ENCODE measurements at places on chromosomes 11 and 22.

- no peak for DNase-seq
Observed at GRCh38 chr11:71097506-71098240, 154.7 kb downstream of the SHANK2 start.

DNA sequence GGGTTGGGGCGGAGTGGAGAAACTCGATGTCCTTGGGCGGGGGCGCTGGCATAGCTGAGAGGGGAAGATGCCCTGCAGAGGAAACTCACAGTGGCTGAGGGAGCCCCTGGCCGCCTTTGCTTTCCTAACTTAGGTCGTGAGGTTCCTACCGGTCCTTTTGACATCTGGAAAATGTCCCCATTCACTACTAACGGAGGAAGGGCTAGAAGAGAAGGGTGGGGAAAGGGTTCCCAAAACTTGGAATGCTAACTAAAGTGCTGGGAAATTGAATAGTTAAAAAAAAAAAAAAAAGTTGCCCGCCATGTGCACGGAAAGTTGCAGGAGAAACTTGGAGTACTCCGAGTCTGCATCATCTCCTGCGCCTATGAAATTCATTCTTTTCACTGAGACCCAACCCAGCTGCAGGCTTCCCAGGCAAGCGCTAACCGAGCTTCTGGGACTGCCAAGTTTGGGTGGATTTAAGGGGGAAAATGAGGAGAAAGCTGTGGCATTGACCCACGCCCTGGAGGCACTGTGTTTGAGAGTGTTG is 796 bp downstream of the TIMP3 start:
- DNase-seq: peak; percentile 54

DNA sequence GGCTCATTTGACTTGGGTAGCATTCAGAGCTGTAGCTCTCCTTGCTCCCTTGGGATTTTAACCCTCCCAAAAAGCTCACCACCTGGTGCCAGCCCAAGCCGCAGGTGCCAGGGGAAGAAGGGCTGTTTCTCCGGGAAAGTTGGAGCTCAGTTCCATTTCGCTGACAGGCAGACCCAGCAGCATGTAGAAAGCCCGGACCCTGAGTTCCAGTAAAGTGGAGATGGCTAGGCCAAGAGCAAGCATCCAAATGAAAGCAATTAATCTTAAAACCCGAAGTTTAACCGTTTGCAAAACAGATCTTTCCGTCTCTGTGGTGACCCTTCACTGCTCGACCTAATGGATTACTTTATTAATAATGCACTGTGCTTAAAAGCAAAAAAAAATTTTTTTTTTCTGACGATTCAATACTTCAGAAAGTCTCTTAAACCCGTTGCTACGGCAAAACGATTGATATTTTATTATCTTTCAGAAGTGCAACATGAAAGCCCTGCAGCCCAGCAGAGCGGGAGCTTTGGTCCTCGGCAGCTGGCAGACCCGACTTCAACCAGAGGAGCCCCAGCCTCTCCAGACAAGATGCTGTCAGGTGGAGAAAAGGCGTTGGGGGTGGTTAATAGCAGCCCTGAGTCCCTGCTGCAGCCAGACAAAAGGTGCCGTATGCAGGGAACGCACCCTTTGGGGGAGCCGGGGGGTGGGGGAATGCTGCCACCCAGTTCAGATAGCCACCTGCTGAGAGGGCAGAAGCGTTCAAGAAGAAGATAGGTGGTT is 3.3 kb downstream of the LMO1 start:
- no peak for DNase-seq

- no peak for DNase-seq
Observed at GRCh38 chr22:24209016-24209415, 27.7 kb downstream of the SUSD2 start.

GRCh38 chr11:36230779-36231699 is 58.2 kb downstream of the COMMD9 start:
- no peak for DNase-seq

DNA sequence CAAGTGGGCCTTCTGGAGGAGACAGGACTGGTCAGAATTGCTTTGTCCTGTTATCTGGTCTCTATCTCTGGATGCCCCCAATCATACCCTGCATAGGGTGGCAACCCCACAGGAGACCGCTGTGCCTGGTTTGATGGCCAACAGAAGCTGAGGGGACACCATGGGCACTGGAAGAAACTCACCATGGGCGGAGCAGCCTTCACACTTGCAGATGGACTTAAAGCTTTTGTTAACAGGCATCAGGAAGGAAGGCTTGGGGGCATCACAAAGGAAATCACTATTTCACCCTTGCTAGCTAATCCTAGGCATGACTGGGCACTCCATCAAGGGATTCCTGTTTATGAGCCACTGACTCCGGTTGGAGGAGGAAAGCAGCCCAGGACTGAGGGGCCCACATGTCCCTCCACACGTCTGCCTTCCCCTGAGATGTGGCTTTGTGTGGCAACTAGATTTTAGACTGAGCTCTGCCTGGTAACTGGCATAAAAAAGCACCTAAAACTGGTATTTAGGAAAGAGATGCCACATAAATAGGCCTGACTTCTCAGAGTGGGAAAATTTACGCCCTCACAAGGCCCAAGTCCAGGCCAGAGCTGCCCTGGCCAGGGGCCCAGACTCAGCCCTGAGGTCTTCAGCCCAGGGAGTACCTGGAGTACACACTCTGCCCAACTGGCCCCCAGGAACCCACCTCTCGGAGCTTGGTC is 57.0 kb upstream of the LYVE1 start:
- DNase-seq: no peak

DNA sequence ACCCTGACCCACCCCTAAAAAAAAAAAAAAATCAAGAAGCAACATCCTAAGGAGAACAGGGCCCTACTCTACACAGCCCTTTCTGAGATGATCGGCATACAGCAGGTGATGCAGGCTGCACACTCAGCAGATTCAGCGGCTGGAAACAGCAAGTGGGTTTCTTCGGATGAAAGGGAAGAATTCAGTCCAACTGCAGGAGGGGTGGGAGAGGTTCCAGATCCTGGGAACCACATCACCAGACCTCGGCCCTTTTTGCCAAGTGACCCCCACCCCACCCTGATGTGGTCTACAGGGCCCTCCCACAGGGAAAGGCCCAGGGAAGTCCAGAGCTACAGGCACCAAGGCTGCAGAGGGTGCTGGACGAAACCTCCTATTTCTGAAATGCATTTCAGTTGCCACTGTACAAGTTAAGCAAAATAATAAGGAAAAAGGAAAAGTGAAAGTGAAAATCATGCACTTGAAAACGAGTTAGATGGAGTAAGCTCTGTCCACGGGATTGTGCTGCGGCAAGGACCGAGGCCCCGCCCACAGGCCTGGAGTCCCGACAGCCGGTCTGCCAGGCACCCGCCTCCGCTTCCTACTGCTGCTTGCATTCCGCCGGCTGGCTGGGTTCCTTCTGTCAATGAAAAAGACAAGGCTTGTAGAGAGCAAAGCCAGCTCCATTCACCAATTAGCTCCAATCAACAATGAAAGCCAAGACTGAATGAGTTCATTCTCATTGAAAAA is 16.0 kb upstream of the PHLDA2 start:
- peak; percentile 84 for DNase-seq

DNA sequence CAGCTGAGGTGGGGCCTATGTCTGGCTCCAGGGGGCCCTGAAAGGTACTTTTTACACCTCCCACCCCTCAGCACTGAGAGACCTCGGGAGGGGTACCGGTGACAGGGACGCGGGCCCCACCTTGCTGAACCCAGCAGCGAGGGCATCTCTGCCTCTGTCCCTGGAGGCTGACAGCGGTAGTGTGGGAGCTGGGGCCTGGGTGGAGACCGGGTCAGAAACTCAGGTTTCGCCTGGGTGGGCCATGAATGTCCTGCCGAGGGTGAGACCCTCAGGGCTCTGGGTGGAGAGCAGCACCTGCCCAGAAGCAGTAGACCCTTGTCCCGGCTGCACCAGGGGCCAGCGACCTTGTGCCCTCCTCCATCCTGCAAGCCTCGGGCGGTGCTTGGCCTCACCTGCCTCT is 22.2 kb downstream of the PTDSS2 start:
- no peak for DNase-seq

DNA sequence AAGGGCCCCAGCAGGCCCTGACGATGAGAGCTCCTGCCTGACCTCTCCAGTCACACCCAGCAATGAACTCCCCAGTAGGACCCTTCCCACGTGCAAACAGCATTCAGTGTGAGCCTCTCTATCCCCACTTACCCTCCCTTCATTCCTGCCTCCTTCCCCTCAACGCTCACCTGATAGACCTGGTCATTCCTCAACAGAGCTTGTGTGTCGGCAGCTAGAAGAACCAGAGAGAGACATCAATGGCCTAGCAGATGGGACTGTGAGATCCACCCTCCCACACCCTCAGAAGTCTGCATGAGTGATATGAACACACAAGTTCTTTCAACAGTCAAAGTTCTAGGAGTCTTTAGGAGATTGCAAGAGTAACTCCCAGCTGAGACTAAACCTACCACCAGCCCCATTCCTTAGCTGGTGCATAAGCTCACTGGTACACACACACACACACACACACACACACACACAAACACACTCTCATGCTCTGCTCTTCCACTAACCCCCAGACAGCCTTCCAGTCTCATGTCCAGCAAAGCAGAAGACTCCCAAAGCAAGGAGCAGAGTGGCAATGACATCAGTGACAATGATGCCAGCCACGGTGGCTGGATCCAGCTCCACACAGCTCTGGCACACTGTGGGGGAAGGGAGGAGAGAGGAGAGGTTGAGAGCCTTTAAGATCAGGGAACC is 3.1 kb downstream of the CD3D start:
- DNase-seq: no peak

GRCh38 chr11:33110083-33110482 is 51.2 kb downstream of the CSTF3 start:
- DNase-seq: peak; percentile 23

DNA sequence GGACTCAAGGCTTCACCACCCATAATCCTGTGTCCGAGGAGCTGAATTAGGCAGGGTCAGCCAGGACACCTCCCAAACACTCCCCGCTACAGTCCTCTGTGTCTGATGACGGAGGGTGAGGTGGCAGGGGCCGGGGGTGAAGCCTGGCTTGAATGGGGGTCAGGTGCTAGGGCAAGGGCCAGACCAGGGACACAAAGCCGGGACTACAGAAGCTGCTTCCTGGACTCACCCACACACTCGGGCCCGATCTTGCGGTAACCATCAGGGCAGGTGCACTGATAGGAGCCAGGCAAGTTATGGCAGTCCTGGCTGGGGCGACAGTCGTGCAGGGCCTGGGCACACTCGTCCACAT is 2.3 kb downstream of the EFEMP2 start:
- DNase-seq: no peak

DNA sequence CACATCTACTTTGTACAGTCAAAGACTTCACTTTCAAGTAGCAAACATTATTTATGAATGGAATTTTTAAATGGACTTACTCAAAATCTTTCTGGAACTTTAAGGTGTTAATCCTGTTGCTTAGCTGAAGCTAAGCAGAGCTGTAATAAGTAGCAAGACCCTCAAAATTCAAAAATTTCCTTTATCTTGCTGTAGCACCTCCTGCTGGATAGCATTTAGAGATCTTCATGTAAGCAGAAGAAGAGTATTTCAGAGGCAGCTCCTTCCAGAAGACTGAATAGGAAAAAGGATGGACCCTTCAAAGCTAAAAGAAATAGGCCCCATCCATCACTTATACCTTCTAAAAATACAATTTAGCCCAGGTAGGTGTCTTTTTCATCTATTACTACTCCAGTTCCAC is 3.4 kb downstream of the PHF21A start:
- no peak for DNase-seq

GRCh38 chr22:47044722-47045535 is 282.5 kb downstream of the TBC1D22A start:
- DNase-seq: no peak

DNA sequence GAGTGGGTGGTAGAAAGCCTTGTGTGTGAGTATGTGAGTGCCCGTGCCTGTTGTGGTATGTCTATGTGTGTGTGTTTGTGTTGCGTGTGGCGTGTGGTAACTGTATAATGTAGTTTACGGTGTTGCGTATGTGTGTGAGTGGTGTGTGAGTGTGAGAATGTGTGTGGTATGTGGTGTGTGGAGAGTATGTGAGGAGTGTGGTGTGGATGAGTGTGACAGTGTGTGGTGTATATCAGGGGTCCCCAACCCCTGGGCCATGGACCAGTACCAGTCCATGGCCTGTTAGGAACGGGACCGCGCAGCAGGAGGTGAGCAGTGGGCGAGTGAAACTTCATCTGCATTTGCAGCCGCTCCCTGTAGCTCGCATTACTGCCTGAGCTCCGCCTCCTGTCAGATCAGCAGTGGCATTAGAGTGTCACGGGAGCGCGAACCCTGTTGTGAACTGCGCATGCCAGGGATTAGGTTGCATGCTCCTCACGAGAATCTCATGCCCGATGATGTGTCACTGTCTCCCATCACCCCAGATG is 5.7 kb downstream of the UPK3A start:
- no peak for DNase-seq

- no peak for DNase-seq
Observed at GRCh38 chr11:121067026-121067425, 34.0 kb upstream of the TECTA start.

- DNase-seq: no peak
Observed at GRCh38 chr11:104653407-104653806, 244.9 kb downstream of the CASP12 start.

GRCh38 chr22:50738649-50739227 is 734 bp downstream of the ACR start:
- DNase-seq: no peak

DNA sequence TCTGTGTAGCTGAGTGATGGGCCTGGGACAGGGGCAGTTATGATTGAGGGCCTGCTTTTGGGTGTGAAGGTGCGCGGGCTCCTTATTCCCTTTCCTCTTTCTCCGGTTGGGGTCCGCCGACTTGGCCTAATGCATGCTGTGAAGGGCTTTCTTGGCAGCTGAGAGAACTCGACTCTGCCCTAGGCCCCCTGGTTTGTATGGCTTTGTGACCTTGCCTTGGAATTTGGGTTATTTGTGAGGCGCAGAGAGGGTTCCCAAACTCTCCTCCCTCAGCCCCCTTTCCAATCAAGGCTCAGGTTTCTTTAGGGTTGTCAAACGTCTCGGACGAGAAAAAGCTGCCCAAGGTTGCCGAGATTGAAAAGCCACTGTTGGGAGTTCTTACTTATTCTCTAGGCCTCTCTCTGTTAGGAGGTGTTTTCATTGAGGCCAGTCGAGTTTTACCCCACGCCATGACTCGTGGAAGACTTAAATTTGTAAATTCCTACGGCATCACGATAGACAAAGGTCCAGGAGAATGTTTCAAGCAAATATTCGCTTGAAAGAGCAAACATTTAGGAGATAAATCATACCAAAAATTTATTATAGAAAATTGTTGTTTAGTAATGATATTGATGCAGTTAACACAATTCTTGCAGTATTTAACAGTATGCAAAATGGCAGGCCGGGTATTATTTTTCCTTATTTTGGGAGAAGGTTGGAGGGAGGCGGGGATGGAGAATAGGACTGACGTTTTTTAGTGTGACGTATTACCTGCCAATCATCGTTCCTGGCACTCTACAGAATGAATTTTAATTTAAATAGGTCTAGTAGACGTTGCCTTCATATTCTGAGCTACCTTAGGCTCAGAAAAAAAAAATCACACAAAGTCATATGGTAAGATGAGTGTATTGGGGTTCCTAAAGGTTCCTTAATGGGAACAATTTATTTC is 689 bp downstream of the PDHX start:
- DNase-seq: no peak

- no peak for DNase-seq
Observed at GRCh38 chr11:10722307-10722706, 28.7 kb upstream of the CTR9 start.

GRCh38 chr11:29324328-29324727 is 692.5 kb downstream of the KCNA4 start:
- no peak for DNase-seq

All from muscle of arm (tissue), 14 donors.